Endodermal cell (in vitro differentiated cells): ENCODE measurements at places on chromosomes 12 and 14. TPM values are rescaled to one million over a fixed set of nuclear protein-coding genes. Genes with fewer than 3 reads are reported as not detected.

GRCh38 chr14:56219666-56220413 lies 101.6 kb downstream of the PELI2 start:
- H3K4me1 ChIP-seq = peaks cover 13% of the 10 kb centered on the region
- DNase-seq = no peak
- no peak overlapping the region for H3K4me3 ChIP-seq
- H3K27me3 ChIP-seq = no peaks in the 10 kb centered on the region
- no peaks in the 10 kb centered on the region for H3K36me3 ChIP-seq
- H3K27ac ChIP-seq = no peak overlapping the region

- H3K4me3 ChIP-seq = no peak overlapping the region
- DNase-seq = no peak
- H3K27ac ChIP-seq = no peak overlapping the region
- no peaks in the 10 kb centered on the region for H3K27me3 ChIP-seq
Measured at GRCh38 chr12:56581418-56582145, 48.5 kb downstream of the BAZ2A start.

DNA sequence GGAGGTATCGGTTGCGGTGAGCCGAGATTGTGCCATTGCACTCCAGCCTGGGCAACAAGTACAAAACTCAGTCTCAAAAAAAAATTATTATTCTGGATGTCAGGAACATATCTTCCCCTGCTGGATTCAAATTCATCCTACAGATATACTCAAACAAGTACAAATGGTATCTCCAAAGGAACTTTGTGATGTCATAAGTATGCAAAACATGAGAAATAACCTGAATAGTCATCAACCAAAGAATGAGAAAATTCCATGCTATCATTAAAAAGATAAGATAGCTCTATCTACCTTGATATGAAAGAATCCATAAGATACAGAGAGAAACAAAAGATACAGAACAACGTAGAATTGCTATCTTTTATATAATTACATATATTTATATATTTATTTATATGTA lies 67.7 kb downstream of the EEA1 start:
- no peak for DNase-seq
- peaks cover 81% of the 10 kb centered on the region for H3K36me3 ChIP-seq
- H3K27ac ChIP-seq = no peak overlapping the region
- H3K4me3 ChIP-seq = no peak overlapping the region

- H3K27me3 ChIP-seq = no peaks in the 10 kb centered on the region
- H3K4me1 ChIP-seq = peaks cover 7% of the 10 kb centered on the region
- no peak overlapping the region for H3K27ac ChIP-seq
- H3K36me3 ChIP-seq = no peaks in the 10 kb centered on the region
Measured at GRCh38 chr14:46322730-46323403, 328.7 kb downstream of the RPL10L start.

DNA sequence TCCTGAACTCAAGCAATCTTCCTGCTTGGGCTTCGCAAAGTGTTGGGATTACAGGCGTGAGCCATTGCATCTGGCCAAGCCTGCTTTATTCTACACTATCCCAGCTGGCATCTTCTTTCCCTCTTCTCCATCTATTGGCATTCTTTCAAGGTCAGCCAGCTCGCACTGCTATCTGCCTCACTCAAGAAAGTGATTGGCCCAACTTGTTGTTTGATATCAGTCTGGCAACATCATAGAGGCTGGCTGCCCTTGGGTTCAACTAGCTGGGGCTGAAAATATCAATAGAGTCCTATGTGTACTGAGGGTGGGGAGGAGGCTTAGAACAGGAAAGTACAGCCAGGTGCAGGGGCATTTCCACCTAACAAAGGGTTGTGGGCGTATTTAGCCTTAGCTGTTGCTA lies 17.1 kb downstream of the GMFB start:
- H3K4me1 ChIP-seq = peaks cover 10% of the 10 kb centered on the region
- no peaks in the 10 kb centered on the region for H3K27me3 ChIP-seq

DNA sequence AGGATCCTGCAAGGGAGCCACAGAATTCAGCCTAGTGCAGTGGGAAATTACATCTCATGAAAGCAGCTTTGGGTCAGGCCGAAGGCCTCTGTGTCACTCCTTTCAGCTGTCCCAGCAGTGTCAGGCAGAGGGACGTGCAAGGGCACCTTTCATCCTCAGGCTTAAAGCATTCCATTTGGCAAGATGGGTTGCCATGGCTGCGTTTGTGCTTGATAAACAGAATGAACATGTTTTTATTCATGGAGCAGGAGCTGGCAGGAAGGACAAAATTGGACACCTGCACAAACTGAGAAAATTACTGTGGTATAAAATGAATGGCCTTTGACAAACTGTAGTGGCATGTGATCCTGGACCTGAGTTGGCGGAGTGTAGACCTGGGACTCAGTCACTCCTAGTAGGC lies 29.4 kb downstream of the ACAD10 start:
- no peak overlapping the region for H3K4me3 ChIP-seq
- DNase-seq = no peak
- H3K36me3 ChIP-seq = peaks cover 47% of the 10 kb centered on the region
- H3K4me1 ChIP-seq = no peaks in the 10 kb centered on the region
- peak overlapping the region; percentile 70 for H3K27ac ChIP-seq

DNA sequence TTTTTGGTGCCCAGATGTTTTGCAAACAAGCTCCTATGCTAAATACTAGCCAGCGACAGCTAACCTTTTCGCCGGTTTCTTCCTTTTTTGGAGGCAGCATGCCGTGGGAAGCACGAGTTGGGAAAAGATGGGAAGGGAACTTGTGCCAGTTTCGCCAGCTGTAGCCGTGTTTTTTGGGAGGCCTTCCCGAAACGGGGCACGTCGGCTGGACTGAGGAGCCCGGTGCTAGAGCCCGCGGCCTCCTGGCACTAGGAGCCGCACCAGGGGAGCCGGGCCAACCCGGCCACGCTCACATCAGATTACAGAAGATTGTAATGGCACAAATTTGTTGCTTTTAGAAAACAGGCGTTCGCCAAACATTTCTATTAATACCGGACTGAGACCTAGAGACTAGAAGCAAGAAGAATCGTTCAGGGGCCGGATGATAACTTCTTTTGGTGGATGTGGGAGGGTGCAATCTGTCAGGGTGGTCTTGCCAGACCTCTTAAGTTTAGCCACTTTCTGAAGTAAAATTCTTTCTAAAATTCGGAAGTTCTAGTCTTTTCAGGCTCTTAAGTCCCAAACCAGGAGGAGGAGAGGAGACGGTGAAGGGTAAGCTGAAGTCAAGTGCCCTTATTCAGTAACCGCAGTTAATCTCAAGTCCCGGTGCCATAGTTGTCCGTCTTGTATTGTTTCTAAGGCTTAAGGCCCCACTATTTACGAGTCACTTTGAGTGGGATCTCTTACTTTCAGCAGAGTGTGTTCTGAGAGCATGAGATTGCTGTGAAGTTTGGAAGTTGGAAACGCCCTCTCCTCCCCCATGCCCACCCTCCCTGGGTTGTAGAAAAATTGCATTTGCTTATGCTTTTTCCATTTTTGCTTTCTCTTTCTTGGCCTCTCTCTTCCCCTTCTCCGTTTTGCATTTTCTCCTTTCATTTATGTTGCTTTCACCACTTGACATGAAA lies 1.3 kb downstream of the RASSF3 start:
- no peak overlapping the region for H3K27ac ChIP-seq
- peak; percentile 76 for DNase-seq

GRCh38 chr14:67883717-67884116 lies 64.1 kb downstream of the RAD51B start:
- no peak overlapping the region for H3K27ac ChIP-seq
- no peaks in the 10 kb centered on the region for H3K27me3 ChIP-seq
- no peaks in the 10 kb centered on the region for H3K36me3 ChIP-seq
- no peak for DNase-seq
- H3K4me3 ChIP-seq = no peak overlapping the region
- no peaks in the 10 kb centered on the region for H3K4me1 ChIP-seq

PTPN21 gene
- total RNA-seq = 21.5 and 23.8 TPM in 2 replicates

OR4N2 gene
- not detected in 2 replicates for total RNA-seq
